Stomach (tissue), 19 donors: ENCODE measurements at places on chromosomes 1 and 21.
A peak's percentile ranks its signal among the peaks of the same experiment; 100 is the strongest.

- DNase-seq = no peak
Observed at GRCh38 chr1:197773856-197774255, 1.4 kb downstream of the DENND1B start.

DNA sequence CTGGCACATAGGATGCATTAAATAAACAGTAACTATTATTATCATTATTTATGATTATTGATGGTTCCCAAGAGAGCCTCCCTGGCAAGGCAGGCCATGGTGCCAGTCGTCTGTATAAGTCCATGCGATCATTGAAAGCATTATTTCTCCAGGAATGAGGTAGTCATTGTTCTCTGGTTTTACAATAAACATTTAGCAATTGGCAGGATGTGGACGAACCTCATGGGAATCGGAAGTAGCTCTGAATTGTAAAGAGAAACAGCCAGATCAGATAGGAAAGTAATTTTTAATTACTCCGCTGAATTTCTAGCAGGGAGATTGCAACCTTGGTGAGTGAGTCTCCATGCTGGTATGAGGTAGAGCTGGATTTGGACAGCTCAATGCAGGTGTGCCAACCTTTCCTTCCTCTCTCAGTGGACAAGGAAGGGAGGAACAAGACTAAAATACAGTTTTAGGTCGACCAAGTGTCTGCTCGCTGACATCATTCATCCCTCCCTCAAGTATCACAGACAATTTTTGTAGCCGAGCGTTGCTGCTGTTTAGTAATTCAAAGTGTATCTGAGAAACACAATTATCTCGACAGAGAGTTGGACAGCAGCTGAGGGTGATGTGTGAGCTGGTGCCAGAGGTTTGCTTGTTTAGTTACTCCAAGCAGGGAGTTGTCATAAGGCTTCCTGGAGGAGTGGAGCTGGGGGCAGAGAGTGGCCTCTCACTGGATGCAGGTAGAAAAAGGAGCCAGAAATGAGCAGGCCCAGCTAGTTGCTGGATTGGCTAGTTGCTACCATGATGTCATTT lies 250.8 kb downstream of the KCNJ6 start:
- DNase-seq = no peak

GRCh38 chr1:92934395-92935378 lies 26.6 kb downstream of the DIPK1A start:
- peak; percentile 82 for DNase-seq

- no peak for DNase-seq
Observed at GRCh38 chr1:160022330-160023310, 9.2 kb downstream of the PIGM start.

GRCh38 chr1:91744953-91745639 lies 140.9 kb downstream of the TGFBR3 start:
- DNase-seq = peak; percentile 71

- DNase-seq = no peak
Observed at GRCh38 chr1:17011092-17011438, 663 bp downstream of the ATP13A2 start.
